ENCODE measurements at places on chromosomes 11 and 22. TPM values are rescaled to one million over a fixed set of nuclear protein-coding genes. Genes with fewer than 3 reads are reported as not detected.

The OR51B4 gene
- total RNA-seq, result not detected

The GDPD4 gene
- total RNA-seq, result not detected

The ARCN1 gene
- total RNA-seq, result 162 TPM

The NEFH gene
- under 0.01 TPM for total RNA-seq

The PNPLA5 gene
- total RNA-seq, result not detected

The GNAZ gene
- 0.72 TPM for total RNA-seq

The CSF2RB gene
- total RNA-seq, result 1.2 TPM

The RBMXL2 gene
- total RNA-seq, result not detected

The TBX10 gene
- not detected for total RNA-seq

The OR52W1 gene
- not detected for total RNA-seq

The MB gene
- 0.36 TPM for total RNA-seq

The DTX4 gene
- under 0.01 TPM for total RNA-seq

The MFRP gene
- not detected for total RNA-seq

The KCNK4 gene
- 0.29 TPM for total RNA-seq

The DLG2 gene
- total RNA-seq, result 3.3 TPM

The BIRC3 gene
- 1.8 TPM for total RNA-seq

The ARHGAP20 gene
- 3.5 TPM for total RNA-seq

The SUSD2 gene
- total RNA-seq, result 0.72 TPM

The YAP1 gene
- total RNA-seq, result 156 TPM

The APOL5 gene
- total RNA-seq, result not detected

The SHISAL1 gene
- total RNA-seq, result 52.5 TPM

The FOLR1 gene
- total RNA-seq, result under 0.01 TPM

The GLYATL2 gene
- total RNA-seq, result 1.1 TPM

The TTC36 gene
- total RNA-seq, result 1.1 TPM

The UCP3 gene
- total RNA-seq, result 0.59 TPM

The ELF5 gene
- total RNA-seq, result not detected

The CCND1 gene
- total RNA-seq, result 237 TPM

The FEN1 gene
- 7.7 TPM for total RNA-seq

The EMID1 gene
- total RNA-seq, result 0.29 TPM

Measured in osteoblast (primary cell).